ENCODE measurements at places on chromosomes 12 and 14.

DNA sequence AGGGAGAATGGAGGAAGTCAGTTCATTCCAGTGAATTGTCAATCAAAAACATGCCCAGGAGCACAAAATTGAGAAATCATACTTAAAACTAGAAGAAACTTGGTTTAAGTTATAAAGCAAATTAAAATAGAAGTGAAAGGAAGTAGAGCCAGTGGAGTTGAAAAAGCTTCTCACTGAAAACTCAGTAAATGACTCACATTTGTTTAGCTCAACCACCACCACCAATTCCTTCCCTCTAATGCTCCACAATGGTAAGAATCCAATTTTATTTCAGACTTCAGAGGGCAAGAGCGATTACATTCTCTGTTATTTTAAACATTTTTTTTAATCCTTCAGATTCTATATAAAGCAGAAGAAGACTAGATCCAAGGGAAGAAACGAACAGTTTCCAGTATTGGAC, 19.4 kb downstream of the UTP20 start:
- DNase-seq: no peak

DNA sequence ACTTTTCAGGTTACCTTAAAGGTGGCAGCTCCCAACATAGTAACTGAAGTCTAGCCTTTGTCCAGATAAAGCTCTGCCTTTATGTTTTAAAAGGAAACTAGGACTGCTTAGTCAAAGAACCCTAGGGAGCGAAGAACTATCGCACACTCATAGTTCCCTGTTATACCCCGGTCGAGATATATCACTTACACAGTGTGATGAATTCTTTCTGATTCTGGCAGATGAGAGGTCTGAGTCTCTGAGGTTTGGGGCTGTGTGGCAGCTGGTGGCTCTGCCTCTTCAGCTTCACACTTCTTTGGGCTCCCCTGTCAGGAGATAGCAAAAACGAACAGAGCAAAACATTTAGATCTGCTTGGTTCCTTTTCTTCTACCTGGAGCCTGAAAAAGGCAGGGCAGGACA, 17.0 kb downstream of the ACIN1 start:
- DNase-seq: no peak

DNA sequence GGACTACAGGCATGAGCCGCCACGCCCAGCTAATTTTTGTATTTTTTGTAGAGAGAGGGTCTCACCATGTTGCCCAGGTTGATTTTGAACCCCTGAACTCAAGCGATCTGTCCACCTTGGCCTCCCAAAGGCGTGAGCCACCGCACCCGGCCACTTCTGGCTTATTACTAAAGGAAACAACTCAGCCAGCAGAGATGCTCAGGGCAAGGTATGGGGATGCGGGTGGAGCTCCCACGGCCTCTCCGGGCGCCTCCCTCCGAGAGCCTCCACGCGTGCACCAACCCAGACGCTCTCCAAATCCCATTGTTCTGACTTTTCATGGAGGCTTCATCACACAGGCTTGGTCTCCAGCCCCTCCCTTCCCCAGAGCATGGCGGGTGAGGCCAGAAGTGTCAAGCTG, 6.1 kb upstream of the GPR132 start:
- DNase-seq: no peak

GRCh38 chr12:109218996-109219395, 90.1 kb downstream of the FOXN4 start:
- DNase-seq: no peak

DNA sequence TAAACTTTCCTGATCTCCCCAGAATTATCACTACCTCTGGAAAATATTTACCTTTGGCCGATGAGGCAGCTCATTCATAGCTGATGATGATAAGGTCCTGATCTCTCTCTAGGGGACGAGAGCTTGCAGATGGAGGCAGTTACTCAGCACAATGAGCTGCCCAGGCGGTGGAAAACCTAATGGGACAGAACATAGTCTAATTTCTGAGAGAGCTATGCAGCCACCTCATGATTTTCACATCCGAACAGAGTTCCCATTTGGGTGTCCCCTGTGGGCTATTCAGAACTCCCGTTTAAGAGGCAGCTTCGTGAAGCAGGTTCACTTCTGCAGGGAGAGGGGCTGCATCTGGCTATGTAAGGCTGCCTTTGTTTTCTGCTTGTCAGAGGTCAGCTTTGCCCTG, 724.6 kb upstream of the TMEM132C start:
- DNase-seq: no peak

DNA sequence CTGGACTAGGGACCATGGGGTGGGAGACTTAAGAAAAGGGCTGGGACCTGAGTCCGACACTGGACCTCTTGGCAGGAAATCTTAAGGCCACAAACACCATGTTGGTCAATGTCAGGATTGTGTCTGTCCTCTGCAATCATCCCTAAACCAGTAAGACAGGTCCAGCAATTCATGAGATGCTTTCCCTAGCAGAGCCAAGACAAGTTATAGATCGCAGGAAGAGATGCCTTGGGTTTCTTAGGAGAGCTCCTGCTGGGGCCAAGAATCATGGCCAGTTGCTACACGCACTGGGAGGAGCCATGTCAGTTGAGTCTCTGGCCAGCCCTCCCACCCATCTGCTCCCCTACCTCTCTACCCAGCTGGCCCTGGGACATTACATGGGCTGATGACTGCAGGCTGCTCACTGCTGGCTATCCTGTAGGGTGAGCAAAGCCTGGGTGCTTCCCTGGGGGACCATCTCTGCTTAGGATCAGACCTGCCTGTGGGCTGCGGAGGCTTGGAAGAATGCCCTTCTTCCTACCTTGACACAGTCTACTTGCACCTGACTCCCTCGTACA, 14.2 kb downstream of the PLEKHH1 start:
- no peak for DNase-seq

DNA sequence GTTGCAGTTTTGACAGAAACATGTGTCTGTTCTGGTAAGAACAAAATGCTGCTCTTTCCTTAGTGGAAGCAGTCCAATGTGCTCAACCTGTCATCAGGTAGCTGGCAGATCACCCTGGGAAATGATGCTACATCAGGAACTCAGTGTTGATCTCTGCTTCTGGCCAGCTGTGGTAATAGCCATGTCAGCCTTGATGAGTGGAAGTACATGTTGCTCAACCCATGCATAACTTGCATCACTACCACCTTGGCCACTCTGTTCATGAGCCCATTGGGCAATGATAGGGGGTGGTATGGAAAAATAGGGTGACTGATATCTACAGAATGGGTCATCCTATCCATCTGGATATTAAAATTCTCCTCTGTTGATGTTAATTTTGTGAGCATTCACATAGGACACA, 411.0 kb downstream of the C12orf50 start:
- no peak for DNase-seq

DNA sequence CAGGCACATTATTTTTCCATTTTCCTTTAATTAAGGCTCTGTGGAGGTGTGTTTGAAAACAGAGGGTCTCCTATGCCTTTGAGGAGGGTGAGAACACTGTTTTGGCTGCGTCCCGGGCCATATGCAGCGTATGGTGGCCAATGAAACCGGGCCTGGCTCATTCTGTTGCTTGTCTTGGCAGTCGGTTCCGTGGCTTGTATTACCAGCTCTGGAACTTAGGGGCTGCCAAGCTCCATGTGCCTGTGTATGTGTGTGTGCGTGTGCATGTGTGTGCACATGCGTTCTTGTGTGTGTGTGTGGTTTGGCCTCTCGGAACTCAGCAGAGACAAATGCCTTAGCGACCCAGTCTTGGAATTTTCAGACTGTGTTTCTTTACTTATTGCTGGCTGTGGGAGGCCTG, 2.7 kb downstream of the JDP2 start:
- no peak for DNase-seq

- no peak for DNase-seq
These were observed 348.9 kb upstream of the FAR2 start for GRCh38 chr12:28800129-28800528.

- DNase-seq: no peak
These were observed 7.3 kb upstream of the SERPINA6 start for GRCh38 chr14:94330432-94330831.

- peak; percentile 23 for DNase-seq
These were observed 19.5 kb upstream of the HAL start for GRCh38 chr12:96015672-96016071.

DNA sequence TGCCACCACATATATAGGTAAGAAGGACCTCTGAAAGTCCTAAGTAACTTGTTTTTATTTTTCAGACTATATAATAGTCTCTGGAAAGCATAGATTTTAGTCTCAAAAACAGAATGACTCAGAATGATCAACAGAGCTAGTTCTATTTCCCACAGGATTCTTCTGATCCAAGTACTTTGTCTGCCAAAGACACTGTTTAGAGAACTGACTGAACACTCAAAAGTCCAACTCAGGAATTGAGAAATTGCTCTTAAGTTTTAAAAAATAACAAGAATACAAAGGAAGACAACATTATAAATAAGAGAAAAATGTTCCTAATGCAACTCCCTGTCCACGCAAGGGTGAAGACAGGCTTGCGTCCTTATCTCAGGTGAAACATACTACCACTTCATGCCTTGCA, 29.0 kb downstream of the LGMN start:
- no peak for DNase-seq

DNA sequence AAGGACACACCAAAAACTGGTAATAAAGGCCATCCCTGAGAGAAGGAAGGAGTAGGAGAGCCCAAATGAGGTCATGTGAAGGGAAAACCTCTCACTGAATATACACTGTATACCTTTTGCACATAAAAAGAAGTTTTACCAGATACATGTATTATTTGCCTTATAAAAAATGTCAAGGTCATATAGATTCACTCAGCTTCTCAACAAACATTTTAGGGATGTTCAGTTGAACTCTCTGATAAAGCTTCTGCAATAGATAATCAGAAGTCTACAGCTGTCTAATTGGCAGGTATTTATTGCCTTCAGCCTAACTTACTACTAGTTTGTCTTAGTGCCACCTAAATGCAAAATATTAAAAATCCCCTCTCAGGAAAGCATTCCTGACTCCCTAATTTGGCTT, 8.7 kb downstream of the SLC11A2 start:
- DNase-seq: no peak

GRCh38 chr12:70052931-70053497, 190.2 kb upstream of the CNOT2 start:
- DNase-seq: peak; percentile 73

GRCh38 chr14:69873877-69874780, 5.1 kb upstream of the SMOC1 start:
- peak; percentile 8 for DNase-seq

DNA sequence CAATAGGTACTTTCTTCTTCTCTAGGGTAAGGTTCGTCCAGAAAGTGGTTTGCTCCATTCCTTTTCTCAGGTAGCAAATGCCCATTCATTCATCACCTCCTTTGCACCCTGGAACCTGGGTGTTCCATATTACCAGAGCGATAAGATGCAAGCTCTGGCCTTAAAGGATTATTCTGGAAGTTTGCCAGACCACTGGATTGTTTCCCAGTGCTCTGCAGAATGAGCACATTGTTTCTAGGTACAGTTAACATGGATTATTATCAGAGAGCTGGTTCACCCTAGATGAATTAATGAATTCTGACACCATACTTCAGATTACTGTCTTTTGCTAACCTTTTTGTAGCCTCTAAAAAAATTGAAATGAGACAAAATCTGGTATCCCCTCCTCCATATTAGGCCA, 170.9 kb upstream of the BMP4 start:
- no peak for DNase-seq

- no peak for DNase-seq
These were observed 75.3 kb downstream of the CCDC88C start for GRCh38 chr14:91342206-91342760.

DNA sequence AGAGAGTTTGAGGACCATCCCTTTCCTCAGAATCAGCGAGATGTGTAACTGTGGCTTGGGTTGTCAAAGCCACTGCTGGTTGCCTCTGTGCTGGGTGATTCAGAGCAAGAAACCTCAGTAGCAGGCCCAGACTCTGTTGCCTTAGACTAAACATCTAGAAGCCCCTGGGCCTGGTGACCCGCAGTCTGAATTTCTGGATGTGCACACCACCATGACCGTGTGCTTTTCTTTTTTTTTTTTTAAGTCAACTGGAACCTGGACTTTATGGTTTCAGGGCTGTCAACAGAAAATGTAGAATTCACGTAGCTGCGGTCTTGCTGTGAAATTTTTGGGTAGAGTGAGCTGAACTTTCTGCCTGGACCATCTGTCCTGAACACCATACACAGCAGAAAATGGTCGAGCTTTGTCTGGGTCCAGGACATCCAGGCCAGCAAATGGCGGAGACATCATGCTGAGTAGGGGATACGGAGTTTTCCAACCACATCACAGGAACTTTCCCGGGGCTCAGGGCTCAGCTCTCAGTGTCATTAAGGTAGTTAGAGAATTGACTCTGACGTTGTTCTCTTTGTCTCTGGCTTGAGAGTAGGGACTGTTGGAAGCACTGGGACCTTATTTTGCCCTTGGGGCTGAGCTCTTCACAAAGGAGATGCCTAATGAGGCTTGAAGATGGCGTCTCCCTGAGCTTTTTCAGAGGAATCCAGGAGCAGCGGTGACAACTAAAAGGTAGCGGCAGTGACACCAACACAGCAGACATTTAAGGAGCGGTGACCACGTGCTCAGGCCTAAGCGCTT, 23.0 kb upstream of the BATF start:
- DNase-seq: no peak

GRCh38 chr12:80849337-80849736, 88.4 kb downstream of the LIN7A start:
- no peak for DNase-seq

GRCh38 chr14:104111301-104112112, 26.0 kb downstream of the ASPG start:
- DNase-seq: no peak

Measured in SW480 (cell line).